ENCODE measurements at places on chromosomes 6 and 20. TPM values are rescaled to one million over a fixed set of nuclear protein-coding genes. Genes with fewer than 3 reads are reported as not detected.
A peak's percentile ranks its signal among the peaks of the same experiment; 100 is the strongest.

GRCh38 chr6:108638993-108639392 lies 78.3 kb downstream of the FOXO3 start:
- no peak for DNase-seq

DNA sequence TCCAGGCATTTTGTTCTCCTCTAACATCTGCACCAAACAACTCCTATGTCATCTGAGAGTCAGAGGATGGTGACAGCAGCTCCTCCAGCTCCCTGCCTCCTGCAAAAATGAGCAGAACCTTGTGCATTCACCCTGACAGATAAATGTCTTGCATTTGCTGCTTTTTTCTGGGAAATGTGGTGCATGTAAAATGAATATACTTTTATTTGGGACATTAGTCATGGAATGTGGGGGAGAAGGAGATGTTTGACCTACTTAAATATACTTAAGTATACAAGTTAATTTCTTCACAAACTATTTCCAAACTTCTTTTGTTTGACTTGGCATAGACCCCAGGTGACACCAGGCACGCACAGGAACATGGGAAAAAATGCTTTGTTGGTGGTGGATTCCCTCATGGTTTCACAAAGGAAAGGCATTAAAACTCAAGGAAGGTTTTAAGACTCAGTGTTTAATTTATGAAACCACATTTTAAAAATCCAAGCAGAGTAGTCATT lies 181.8 kb upstream of the MCHR2 start:
- no peak for DNase-seq

DNA sequence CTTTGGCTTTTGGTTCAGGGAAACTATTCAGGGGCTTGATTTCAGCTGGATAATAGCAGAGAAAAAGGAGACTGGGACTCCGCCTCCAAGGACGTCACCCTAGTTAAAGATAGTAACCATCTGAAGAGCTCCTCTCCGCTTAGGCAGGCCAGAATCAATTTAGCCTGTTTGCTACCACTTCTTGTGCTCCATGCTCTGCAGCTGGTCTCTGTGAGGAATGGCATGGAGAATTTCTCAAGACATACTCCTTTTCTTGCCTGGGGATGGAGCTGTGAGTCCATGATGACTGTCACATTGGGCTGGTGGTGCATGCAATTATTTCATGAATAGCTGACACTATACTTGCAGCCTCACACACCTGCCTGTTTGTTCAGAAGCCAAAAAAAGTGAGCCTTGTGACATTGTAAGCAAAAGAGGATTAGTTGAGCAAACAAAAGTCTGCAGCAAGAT lies 61.4 kb downstream of the TXLNB start:
- no peak for DNase-seq

DNA sequence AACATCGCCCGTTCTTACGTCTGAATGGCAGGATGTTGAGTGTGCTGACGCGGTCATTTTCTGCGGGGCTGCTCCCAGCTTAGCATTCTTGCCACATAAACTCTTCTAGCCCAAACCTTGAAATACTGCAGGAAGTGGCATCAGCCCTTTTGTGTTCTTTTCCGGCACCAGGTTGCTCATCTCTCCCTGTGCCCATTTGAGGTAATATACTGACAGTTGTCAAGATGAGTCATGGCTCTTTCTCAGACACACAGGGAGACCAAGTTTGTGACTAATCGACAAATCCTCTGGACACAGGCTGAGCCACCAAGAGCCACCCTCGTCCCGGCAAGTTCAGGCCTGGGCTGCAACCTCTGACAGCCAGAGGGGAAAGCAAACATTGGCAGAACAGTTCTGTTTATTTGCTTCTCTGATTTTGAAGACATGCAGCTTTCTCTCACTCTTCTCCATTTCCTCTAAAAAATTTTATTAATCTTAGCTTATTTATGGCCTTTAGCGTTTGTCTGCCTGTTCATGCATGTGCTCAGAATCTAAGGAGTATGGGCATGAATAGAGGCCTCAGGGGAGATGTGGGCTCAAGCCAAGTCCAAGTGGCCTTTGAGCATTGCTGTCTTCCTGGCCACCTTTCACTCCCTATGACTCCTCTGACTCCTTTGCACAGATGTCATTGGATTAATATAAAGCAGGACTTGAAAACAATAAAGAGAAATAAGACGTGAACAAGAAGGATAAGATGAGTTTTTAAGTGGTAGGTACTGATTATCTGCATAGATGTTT lies 328.2 kb upstream of the JAG1 start:
- DNase-seq: peak; percentile 48

GRCh38 chr6:69880601-69881000 lies 14.2 kb downstream of the COL19A1 start:
- DNase-seq: no peak

DNA sequence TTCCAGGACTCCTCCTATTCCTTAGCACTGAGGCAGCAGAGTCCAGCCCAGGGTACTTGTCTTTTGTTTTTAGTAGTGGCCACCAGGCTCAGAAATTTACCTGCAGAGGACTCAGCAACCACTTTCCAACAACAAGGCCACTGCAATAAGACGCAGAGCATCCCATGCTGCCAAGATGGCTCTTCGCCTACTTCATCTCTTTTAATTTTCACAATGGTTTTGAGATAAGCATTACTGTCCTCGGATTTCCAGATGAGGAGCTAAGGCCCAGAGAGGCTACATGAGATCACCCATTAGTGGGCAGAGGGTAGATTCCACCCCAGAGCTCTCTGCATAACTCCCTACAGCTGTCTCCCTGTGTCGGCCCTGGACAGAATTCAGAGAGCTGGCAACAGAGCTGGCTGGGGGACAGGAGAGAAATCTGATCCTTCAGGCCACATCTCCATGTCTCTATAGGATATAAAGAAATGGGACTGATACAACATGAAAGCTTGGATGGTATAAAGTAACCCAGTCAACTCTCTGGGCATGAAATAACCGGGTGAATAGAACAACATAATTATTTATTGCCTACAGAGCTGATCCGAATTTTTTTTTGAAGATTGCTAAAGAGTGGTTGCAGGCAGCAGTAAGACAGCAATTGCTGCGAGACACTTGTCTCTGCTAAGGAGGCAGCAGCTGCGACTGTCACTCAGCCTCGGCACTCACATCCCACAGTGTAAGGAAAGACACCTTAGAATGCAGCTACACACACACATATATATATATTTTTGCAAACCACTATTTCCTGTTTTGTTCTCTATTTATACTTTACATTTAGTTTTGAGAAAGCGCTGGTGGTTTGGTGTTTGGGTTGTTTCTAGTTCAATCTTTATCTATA lies 37.2 kb downstream of the SCML4 start:
- DNase-seq: no peak

- no peak for DNase-seq
Measured at GRCh38 chr20:36035745-36036144, 67.4 kb downstream of the CNBD2 start.

DNA sequence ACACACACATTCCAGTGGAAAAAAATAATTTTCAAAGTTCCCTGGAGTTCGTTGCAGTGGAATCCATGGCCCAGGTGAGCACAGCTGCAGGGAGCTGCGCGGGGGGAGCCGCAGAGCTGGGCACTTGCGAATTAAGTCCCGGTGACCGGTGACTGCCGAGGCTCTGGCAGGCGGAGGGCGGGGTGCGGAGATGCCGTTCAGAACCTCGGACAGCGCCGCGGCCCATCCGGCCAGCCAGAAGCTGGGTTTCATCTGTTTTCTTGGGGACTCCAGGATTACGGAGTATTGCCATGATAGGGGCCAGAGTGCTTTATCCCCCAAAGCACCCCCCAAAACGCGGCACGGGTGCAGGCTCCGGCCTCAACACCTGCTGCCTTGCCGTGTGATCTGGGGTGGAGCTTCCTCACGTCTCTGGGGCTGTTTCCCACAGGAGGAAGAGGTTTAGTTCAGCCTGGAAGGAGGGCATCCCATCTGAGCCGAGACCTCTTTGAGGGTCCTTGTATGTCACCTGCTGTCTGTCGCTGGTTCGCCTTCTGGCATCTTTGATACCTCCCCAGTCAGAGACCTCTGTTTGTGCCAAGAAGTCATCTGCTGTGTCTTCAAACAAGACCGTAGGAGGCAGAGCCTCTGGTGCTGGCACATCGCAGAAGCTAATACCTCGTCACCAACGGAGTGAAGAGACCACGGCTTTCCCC lies 99.4 kb downstream of the YTHDF1 start:
- DNase-seq: no peak

DNA sequence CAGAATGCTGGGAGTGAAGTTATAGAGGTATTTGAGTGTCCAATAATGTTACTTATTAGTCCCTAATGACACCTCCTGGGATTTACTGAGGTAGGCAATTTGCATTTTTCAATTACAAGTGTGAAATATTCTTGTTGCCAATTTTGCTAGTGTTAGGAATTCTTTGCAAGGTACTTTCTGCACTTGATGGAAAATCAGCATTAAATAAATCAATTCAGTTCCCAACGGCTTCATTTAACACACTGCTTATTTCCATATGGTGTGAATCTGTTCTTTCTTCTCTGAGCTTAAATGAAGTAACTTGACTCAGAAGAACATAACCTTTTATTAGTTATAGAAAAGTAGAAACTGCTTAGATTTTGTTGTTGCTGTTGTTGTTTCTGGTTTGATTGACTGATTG lies 21.2 kb downstream of the CCN2 start:
- no peak for DNase-seq

DNA sequence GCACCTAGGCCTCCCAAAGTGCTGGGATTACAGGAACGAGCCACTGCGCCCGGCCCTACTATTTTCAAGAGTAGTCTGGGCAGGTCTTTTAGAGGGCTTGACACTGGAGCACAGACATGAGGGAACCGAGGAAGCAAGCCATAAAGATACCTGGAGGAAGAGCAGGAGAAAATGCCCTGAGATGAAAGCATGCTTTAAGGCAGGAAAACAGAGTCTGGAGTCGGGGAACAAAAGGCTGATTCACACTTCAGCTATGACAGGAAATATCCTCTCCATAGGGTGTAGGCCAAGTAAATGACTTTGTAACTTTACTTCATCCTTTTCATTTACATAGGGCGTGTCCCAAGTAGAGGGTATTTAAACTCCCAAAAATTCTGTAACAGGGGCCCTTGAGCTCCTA lies 4.3 kb upstream of the SERINC3 start:
- DNase-seq: no peak

- DNase-seq: no peak
Measured at GRCh38 chr6:15996030-15996429, 132.9 kb upstream of the MYLIP start.

GRCh38 chr20:35626386-35627001 lies 10.9 kb downstream of the SPAG4 start:
- no peak for DNase-seq

DNA sequence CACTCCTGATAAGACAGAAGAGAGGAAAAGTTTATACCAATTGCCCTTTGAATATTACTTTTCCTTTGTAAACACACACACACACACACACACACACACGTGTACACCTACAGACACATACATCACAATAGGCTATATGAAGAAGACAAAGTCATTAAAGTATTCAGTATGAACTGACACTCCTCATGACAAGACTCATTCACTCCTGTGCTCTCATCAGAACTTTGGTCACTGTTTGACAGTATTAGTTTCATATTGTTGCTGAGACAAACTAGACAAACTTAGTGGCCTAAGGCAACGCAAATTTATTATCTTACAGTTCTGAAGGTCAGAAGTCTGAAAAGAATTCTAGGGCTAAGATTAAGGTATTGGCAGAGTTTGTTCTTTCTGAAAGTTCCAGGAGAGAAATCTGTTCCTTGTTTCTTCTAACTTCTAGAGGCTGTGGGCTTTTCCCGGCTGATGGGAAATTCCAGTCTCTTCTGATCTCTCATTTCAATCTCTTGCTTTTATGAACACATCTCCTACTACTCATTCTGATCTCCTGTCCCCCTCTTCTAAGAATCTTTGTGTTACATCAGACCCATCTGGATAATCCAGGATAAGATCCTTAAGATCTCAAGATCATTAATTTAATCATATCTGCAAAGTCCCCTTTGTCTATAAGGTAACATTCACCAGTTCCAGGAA lies 171.3 kb downstream of the HACE1 start:
- DNase-seq: no peak

DNA sequence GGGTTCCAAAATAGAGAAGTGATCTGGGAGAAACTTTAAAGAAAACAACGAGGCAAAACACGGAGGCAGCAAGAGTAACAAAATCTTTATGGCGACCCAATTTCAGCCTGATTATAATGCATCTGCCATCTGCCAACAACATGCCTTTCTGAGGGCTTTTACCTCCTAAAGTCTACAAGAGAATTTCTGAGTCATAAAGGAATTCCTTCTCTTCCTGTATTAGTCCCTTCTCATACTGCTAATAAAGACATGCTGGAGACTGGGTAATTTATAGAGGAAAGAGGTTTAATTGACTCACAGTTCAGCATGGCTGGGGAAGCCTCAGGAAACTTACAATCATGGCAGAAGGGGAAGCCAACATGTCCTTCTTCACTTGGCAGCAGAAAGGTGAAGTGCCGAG lies 226.6 kb downstream of the HACE1 start:
- DNase-seq: no peak

DNA sequence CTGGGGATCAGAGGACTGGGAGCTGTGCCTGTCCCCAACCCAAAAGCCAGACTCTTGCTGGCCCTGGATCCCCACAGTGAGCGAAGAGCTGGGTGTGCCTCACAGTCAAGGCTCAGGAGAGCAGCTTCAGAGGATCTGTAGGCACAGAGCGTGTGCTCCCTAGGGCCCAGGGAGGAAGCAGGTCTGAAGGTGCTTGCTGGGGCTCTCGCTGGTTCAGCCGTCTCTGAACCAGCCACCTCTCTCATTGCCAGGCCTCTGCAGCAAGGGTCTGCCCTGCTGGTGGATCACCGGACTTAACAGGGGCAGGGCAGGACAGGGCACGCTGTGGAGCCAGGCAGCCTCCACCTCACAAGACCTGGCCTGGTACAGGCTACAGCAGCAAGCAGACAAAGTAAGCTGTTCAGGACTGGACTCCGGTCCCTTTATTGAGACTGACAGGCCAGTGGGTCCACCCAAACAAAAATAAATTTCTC lies 13.8 kb downstream of the PCIF1 start:
- no peak for DNase-seq

GRCh38 chr6:12196326-12196936 lies 93.7 kb upstream of the EDN1 start:
- DNase-seq: no peak

GRCh38 chr6:115717062-115717461 lies 343.6 kb downstream of the FRK start:
- DNase-seq: no peak

- no peak for DNase-seq
Measured at GRCh38 chr6:13539572-13539971, 34.8 kb upstream of the SIRT5 start.

GRCh38 chr20:45695496-45695895 lies 6.3 kb upstream of the WFDC13 start:
- no peak for DNase-seq

GRCh38 chr6:1993042-1993441 lies 252.4 kb downstream of the GMDS start:
- no peak for DNase-seq

Gene TPBG
- 20.8 TPM for total RNA-seq

Gene GPX5
- total RNA-seq: not detected

Gene NEDD9
- 79.2 TPM for total RNA-seq

Gene LTB
- 0.96 TPM for total RNA-seq

Gene SSTR4
- not detected for total RNA-seq

Gene EPB41L1
- 37.0 TPM for total RNA-seq

Gene LY6G6F
- total RNA-seq: not detected

Gene MCHR2
- not detected for total RNA-seq

Gene IPCEF1
- total RNA-seq: 6.7 TPM

Gene MAPK13
- total RNA-seq: 30.2 TPM

Gene TFEB
- 15.7 TPM for total RNA-seq
